GDM1 (cell line): ENCODE measurements at places on chromosomes 13 and 19.

DNA sequence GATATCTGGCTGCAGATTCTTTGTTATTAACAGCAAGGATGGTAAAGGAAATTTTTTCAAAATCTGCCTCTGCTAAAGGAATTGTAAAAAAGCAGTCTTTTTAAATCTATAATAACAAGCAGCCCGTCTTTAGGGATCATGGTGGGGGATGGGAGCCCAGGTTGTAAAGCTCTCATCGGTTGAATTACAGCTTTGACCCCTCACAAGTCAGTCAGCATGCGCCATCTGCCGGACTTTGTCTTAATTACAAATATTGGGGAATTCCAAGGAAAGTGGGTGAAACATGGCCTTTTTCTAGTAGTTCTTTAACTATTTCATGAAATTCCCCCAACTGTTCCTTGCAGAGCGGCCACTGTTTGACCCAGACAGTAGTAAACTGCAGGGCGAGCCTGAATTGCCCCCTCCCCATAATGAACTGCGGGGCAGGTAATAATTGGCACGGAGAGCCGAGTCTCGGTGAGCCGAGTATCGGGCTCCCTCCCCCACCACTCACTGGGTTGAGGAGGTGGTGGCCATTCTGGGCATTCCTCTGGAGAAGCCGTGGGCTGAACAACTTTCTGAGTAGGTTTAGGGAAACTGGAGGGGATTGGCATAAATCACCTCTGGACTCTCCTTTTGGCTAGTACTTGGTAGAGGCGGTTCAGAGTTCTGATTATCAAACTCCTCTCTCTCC, 11.6 kb downstream of the ZNF578 start:
- no peak for DNase-seq

DNA sequence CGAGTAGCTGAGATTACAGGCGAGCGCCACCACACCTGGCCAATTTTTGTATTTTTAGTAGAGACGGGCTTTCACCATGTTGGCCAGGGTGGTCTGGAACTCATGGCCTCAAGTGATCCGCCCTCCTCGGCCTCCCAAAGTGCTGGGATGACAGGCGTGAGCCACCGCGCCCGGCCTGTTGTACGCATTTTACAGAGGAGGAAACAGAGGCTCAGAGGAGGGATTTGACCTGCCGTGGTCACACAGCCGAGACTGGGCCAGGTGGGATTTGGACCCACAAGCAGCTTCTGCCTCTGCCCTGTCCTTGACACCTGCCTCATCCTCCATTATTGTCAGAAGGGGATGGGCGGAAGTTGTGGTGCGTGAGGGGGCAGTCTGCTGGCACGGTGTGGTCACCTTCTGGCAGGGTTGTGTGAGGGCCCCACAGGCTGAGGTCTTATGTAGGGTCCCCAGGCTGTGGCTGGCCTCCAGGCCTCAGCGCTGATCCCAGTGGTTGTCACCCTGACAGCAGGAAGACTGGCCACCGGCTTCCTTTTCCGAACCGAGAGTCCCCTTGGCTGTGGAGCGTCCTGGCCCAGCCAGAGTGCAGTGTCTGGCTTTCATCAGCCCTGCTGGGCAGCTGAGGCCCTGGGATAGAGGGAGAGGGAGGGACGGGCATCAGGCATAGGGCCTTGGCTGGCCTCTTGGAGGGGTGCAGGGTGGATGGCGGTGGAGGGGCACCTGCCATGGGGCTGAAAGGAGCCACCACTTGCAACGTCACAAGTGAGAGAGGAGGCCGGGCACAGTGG, 20.3 kb downstream of the NFIC start:
- no peak for DNase-seq

GRCh38 chr13:24308068-24308445, 1.3 kb upstream of the C1QTNF9 start:
- no peak for DNase-seq

DNA sequence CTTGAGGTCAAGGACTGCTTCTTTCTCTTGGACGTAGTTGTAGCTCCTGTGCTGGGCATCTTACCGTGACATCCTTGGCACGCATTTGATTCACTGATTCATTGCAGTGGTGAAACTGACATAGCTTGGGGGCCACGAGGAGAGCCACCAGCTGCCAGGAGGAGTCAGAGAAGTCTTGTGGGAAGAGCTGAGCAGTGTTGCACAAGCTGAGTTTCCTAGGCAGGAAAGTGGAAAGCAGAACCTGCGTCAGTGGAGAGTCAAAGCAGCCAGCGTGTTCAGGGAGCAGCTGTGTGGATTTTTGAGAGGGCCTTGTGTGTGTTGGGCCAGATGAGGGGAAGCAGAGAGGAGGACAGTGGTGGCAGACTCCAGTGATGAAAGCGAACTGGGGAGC, 5.3 kb upstream of the GPR183 start:
- DNase-seq, result peak; percentile 83

DNA sequence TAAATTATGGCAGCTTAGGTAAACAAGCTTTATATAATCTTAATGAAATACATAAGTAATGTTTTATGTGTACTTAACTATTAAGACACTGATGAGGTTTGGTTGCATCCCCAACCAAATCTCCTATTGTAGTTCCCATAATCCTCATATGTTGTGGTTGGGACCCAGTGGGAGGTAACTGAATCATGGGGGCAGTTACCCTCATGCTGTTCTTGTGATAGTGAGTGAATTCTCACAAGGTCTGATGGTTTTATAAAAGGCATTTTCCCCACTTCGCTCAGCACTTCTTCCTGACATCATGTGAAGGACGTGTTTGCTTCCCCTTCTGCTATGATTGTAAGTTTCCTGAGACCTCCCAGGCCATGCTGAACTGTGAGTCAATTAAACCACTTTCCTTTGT, 212.7 kb downstream of the DIAPH3 start:
- DNase-seq, result no peak

GRCh38 chr13:19632915-19633478, 462 bp upstream of the MPHOSPH8 start:
- no peak for DNase-seq

- no peak for DNase-seq
Observed at GRCh38 chr19:18596752-18597157, 8.2 kb downstream of the REX1BD start.

- no peak for DNase-seq
Observed at GRCh38 chr13:20498659-20499058, 27.0 kb downstream of the CRYL1 start.

DNA sequence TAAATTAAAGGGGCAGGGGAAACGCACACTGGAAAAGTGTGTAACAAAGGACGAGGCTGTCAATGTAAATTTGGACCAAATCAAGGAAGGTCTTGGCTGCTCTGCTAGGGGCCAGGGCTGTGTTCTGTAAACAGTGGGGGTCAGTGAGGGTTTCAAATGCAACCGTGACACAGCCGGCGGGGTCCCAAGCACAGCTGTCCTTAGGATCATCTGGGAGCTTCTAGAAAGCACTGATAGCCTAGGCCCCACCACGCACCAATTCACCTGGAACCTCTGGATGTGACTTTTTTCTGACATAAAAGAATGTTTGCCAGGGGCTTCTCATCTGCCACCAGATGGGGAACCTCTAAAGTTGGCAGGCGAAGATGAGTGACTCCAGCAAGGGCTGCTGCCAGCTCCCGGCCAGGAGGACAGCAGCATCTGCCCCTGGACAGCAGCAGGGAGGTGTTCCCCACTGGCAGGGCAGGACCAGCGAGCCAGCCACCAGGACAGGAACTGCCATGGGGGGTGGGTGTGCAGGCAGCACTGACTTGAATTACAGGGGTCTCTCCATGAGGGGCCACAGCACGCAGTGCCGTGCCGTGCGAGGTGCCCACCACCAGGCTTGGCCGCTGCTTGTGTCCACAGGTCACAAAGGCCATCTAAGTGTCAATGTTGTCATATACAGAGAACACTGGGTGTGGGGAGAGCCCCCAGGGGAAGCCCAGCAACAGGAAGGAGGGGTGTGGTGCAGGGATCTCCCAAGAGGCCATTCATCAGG, 87.5 kb downstream of the SOX1 start:
- DNase-seq, result no peak

- DNase-seq, result peak; percentile 39
Observed at GRCh38 chr19:56253737-56254136, 18.8 kb upstream of the EDDM13 start.

- no peak for DNase-seq
Observed at GRCh38 chr13:31198519-31198918, 1.3 kb upstream of the B3GLCT start.

- no peak for DNase-seq
Observed at GRCh38 chr19:50710094-50710493, 9.5 kb downstream of the SHANK1 start.

GRCh38 chr19:58575183-58576041, 2.3 kb upstream of the MZF1 start:
- DNase-seq, result no peak

GRCh38 chr19:8396563-8397203, 6.5 kb downstream of the RAB11B start:
- no peak for DNase-seq

DNA sequence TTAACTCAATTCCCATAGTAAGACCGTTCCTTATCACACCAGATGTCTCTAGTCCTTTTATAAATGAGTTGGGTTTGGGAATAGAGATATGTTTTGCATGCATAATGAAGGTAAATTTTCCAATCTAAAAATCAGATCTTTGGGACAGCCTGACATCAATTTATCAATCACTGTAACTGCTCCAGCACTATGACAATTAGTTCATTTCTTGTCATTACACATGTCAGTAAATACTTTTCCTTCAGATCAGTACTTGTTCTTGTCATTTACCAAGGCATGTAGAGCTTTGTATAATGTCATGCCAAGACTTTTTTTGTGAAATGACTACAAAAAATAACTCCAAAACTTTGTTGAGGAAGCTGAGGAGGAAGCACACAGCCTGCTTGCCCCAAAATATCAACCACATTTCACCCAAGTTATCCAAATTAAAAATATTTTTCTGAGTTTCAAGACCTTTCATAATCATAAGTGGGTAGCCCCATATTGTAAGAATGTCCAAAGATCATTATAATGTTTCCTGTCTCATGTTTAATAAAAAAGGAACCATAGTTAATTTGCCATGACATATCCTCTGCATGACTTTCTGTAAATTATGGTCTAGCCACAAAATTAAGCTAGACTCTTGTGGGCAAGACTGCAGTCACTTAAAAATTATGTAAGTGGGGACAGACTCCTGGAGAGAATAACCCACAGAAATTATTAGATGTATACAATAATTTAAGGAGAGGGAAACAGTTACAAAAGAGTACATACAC, 586.8 kb downstream of the TBC1D4 start:
- DNase-seq, result no peak

- no peak for DNase-seq
Observed at GRCh38 chr13:70390064-70390463, 281.8 kb upstream of the KLHL1 start.

DNA sequence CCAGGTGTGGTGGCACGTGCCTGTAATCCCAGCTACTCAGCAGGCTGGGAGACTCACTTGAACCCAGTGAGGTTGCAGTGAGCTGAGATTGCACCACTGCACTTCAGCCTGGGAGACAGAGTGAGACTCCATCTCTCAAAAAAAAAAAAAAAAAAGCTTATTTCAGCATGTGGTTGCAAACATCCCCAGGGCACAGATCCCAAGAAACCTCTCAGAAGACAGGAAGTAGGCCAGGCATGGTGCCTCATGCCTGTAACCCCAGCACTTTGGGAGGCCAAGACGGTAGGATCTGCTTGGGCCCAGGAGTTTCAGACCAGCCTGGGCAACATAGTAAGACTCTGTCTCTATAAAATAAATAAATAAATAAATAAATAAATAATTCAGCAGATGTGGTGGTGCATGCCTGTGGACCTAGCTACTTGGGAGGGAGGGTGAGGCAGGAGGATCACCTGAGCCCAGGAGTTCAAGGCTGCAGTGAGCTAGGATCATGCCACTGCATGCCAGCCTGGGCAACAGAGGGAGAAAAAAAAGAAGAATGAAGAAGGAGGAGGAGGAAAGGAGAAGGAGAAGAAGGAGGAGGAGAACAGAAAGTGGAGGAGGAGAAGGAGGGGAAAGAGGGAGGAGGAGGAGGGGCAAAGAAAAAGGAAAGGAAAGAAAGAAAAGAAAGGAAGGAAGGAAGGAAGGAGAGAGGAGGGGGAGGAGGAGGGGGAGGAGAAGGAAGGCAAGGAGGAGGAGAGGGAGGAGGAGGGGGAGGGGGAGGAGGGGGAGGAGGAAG, 4.3 kb upstream of the LRRC8E start:
- DNase-seq, result no peak

DNA sequence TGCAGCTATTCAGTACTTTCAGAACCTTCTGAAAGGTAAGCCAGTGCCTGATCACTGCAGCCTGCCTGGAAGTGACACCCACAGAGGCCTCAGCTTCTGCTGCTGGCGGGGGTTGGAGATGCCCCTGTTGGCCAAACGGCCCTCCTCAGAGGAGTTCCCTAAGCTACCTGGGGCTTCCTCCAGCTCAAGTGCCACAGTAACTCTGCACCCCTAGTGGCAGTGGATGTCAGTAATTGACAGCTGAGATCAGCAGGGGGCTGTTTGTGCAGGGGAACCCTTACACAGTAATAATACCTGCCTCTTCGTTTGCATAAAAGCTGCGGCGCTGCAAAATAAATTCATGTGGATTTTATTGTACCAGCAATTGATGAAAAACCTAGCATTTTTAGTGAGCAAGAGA, 28.9 kb downstream of the TDRD12 start:
- no peak for DNase-seq

- no peak for DNase-seq
Observed at GRCh38 chr13:27643334-27644132, 21.8 kb downstream of the POLR1D start.

- no peak for DNase-seq
Observed at GRCh38 chr19:46221981-46222610, 7.4 kb upstream of the IGFL1 start.

DNA sequence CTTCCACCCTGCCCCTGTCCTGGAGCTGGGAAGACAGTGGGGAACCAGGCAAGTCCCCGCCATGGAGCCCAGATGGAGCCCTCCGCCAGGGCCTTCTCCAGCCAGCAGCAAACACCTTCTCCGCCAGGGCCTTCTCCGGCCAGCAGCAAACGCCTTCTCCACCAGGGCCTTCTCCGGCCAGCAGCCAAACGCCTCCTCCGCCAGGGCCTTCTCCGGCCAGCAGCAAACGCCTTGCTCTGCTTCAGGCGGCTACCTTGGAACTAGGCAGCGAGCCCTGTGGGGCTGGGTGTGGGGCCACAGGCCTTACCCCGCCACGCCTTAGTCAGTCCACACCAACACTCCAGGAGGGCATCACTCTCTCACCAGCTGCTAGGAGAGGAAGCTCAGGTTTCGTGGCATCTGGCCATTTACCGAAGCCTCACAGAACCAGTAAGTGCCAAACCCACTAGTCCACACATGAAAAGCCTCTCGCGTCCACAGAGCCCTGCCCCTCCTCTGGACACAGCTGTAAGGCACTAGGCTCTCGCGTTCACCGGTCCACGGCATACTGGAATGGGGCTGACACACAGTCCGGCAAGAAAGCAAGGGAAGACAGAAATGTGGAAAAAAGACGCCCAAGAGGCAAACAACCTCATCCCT, 41.0 kb downstream of the MLLT1 start:
- DNase-seq, result no peak

GRCh38 chr13:31476266-31476665, 263.1 kb upstream of the RXFP2 start:
- DNase-seq, result no peak
